ENCODE measurements at places on chromosomes 12 and 14.

DNA sequence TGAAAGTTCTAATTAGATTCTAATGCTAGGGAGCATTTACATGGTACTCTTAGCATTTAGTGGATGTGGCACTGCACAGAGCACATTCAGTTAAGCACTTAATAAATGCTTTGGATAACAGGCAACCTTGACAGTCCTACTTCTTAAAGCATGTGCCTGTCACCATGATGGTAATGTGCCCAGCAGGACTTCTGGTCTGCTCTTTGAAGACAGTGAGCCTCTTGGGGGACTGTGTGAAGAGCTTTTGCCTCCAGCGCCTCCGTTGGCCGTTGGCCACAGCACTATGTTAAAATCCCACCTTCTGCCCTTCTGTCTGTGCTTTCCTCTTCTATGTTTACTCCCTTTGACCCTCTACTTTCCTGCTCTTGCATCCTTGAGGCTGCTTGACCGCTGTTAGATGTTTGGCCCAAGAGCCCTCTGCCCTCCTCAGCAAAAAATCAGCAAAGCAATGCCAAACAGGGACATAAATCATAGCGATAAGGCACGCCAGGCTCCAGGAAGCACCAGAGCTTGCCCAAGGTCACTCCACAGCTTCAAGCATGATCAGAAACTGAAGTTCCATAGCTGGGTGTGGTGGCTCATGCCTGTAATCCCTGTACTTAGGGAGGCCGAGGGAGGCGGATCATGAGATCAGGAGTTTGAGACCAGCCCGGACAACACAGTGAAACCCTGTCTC, 8.3 kb downstream of the CDKL1 start:
- no peak for DNase-seq

- DNase-seq, result no peak
These were observed 4.1 kb upstream of the MIA2 start for GRCh38 chr14:39229601-39230110.

GRCh38 chr12:27851311-27851710, 71.3 kb upstream of the MANSC4 start:
- no peak for DNase-seq

DNA sequence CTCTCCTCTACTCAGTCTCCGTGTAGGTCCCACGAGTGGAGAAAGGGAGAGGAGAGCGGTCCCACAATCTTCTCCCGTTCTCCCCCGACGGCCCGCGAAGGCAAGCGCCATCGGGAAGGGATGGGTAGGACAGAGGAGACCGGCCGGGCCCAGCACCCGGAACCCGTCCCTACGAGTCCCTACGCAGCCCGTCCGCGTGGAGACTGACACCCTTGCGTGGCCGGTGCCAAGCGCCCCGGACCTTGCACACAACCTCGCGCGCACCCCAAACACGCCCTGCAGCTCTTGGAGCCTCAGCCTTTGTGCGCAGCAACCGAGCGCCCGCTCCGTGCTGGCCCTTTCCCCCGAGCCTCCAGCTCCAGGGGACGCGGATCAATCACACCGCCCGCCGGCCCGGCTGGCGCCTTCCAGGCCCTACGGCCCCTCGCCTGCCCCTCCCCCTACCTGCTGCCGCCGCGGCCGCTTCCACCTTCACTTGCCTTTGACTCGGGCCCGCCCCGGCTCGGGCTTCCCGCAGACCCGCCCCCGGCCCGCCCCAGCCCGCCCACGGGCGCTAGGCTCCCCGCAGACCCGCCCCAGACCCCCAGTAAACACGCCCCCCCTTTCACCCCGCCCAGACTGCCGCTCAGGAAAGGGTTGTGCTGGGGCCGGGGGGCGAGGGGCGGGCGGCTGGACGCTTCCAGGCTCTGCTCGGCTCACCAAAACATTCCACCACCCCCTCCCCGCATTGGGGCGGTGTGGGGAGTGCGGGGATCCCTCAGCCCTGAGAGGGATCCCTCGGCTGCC, at the start of gene NDRG2:
Gene NDRG2 (minus strand): TSS at position 477 of the 786 bp plus-strand sequence. CDS start 1,746 bp downstream, outside the sequence.
- DNase-seq, result no peak

GRCh38 chr14:96267336-96267735, 11.3 kb downstream of the BDKRB1 start:
- DNase-seq, result peak; percentile 34

GRCh38 chr12:23217158-23217557, 592.2 kb downstream of the ETNK1 start:
- DNase-seq, result no peak

- DNase-seq, result no peak
These were observed at the start of gene FLVCR2 for GRCh38 chr14:75578102-75578785. Gene FLVCR2, plus strand, starts transcription at chr14:75578620. Its CDS starts 353 bp downstream, at chr14:75578973.

DNA sequence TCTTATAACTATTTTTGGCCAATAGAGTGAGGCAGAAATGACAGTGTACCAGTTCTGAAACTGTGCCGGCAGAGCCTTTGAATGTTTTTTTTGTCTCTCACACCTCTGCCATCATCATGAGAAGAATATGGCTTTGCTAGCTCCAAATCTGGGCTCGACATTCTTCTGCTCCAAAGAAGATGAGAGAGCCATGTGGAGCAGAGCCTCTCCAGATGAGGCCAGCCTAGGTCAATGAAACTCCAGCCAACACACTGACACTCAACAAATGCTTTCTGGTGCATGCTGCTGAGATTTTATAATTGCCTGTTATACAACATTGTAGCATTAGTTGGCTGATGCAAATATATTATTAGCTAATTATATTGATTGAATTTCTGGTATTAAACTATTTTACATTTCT, 154.7 kb downstream of the SLC38A4 start:
- no peak for DNase-seq

DNA sequence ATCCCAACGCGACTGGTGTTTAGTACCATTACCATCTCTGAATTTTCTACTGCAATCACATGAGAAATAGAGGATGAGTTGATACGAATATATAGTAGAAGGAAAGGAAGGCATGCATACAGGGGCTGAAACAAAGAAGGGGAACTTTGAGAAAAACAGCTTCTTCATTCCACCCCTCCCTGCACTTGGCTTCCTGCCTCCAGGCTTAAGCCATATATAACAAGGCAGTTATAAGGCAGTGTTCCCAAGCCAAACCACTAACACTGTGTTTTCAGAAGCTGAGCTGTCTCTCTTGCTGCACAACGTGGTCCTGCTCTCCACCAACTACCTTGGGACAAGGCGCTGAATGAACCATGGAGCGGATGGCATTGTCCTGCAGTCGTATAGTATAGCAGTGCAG, 11.0 kb downstream of the LETMD1 start:
- no peak for DNase-seq

DNA sequence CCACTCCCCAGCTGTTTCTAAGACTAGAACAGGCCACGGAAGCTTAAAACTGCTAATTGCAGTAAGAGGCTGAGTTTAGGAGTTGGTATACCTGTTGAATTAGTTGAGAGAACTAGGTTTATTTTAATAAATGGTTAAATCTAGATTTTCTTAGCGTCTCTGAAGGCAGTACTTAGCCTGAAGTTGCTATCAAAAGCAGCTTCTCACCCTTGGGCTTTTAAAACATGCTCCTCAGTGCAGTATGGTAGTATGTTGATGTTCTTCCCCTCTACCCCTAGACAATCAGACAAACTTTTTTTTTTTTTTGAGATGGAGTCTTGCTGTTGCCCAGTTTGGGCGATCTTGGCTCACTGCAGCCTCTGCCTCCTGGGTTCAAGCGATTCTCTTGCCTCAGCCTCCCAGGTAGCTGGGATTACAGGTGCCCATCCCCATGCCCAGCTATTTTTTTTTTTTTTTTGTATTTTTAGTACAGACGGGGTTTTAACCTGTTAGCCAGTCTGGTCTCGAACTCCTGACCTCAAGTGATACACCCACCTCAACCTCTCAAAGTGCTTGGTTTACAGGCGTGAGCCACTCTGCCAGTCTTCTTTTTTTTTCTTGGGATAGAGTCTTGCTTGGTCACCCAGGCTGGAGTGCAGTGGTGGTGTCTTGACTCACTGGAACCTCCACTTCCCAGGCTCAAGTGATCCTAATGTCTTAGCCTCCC, 6.8 kb downstream of the SRSF5 start:
- no peak for DNase-seq

GRCh38 chr12:92105676-92106075, 40.0 kb downstream of the BTG1 start:
- no peak for DNase-seq

DNA sequence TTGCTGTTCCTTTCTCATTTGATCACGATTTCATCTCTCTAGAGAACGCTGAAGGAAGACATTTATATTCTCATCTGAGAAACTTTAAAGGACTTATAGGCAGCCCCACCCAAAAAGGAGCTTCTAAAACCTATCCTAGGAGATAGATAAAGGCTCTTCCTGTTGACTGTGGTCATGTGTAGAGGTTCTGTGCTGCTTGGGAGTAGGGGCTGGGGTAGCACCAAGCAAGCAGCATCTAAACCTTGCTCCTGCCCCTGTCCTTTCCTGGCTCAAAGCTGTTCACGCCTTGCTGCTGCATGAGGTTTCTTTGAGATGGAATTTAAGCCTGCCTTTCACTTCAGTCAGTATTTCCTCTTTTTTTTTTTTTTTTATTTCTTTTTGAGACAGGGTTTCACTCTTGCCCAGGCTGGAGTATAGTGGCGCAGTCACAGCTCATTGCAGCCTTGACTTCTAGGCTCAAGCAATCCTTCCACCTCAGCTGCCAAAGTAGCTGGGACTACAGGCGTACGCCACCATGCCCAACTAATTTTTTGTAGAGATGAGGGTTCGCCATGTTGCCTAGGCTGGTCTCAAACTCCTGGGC, 41.4 kb downstream of the RAB35 start:
- DNase-seq, result no peak

DNA sequence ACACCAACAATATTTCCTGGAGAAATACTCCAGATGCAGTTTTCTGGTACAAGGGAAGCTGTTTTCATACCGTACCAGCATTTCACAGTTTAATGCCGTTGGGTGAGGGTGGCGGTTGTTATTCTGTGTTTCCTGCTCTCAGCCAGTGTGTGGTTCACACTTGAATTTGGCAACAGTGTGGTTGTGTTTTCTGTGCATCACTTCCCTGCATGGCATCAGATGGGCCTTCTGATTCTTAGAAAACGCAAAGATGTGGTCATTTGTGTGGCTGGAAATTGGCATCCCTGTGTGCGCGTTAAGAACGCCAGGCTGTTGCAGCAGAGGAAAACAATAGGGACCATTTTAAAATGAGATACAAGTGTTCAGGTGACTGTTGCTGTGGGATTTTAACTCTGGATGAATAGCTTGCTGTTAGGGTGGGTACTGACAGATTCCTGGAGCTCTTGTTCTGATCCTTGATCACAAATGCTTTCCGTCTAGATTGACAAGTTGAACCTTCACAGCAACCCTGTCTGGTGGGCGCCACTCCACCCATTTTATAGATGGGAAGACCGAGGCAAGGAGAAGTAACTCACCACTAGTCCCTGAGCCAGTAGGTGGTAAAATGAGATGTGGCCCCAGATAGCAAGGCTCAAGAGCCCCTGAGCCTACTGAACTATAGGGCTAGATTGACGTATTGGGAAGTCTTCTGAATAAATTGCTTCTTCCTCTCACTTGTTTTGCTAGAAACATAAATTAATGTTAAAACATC, 231.2 kb downstream of the CHST11 start:
- no peak for DNase-seq

DNA sequence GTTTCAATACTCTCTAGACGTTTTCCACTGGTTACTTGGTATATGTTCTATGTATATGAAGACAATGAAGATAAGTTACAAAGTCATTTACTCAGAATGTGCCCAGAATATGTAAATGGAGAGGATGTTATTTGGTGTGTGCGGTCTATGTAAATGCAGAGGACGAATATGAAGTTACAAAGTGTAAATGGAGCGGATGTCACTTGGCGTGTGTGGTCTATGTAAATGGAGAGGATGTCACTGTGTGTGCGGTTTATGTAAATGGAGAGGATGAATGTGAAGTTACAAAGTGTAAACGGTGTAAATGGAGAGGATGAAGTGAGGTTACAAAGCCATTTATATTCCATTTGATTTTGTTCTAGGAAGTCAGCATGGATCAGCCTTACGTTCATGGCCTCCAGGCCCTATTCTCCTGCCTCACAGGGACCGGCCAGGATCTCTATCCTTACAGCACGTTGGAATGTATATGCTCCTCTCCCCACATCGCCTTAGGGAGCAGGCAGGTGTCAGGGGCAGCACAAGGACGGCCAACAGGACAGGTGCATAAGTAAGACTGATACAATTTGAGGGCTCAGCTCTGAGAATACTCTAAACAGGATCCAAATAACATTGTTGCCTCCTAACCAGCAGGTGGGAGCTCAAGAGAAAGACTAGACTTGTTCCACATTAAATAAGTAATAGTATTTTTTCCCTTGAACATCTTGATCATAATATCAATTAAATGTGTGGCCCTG, 42.4 kb downstream of the GLRX5 start:
- no peak for DNase-seq

DNA sequence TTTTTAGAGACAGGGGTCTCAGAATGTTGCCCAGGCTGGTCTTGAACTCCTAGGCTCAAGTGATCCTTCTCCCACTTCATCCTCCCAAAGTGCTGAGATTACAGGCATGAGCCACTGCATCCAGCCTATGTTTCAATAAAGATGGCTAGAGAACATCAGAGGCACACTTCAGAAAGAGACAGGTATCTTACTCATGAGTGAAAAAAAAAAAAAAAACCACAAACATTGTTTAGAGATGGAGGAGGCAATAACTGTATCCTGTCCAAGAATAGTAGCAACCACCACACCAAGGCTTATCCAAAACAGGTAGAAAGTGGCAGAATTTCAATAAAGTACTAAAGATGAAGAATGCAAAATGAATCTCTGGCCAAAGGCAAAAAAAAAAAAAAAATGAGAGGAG, 30.3 kb downstream of the EEA1 start:
- no peak for DNase-seq

- no peak for DNase-seq
These were observed 70.6 kb upstream of the SYT1 start for GRCh38 chr12:78793982-78794381.

- no peak for DNase-seq
These were observed 9.7 kb downstream of the PSMD9 start for GRCh38 chr12:121898287-121898686.

- no peak for DNase-seq
These were observed 268.6 kb upstream of the CRY1 start for GRCh38 chr12:107361970-107362369.

DNA sequence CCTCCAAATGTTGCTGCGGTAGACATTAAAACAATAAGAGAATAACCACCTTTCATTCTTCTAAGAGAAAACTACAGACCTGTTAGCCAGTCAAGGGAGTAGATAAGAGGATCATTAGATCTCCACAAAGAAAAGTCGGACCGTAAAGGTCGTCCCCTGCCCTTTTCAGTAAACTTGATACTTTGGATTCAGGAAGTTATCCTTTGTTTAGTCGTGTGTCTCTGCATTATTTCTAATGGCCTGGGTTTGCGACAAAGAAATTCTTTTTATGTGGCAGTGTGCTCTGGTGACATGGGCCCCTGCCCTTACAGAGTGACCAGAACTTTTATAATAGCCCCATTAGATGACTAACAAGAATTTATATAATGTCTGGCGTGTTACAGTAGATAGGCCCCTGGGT, 44.6 kb upstream of the EVL start:
- no peak for DNase-seq

GRCh38 chr12:57232156-57232756, 2.7 kb downstream of the SHMT2 start:
- no peak for DNase-seq

- DNase-seq, result no peak
These were observed 2.5 kb downstream of the USP44 start for GRCh38 chr12:95548539-95549391.

- no peak for DNase-seq
These were observed 452.4 kb upstream of the SEL1L start for GRCh38 chr14:81986005-81986404.
